ENCODE measurements at places on chromosomes 6 and 20. TPM values are rescaled to one million over a fixed set of nuclear protein-coding genes. Genes with fewer than 3 reads are reported as not detected.

- DNase-seq: no peak
Measured at GRCh38 chr20:36875702-36876472, at the start of gene TLDC2. TLDC2 (plus strand) TSS chr20:36876138; CDS start chr20:36876175, 37 bp downstream.

- DNase-seq: no peak
Measured at GRCh38 chr20:10076126-10077080, 41.6 kb downstream of the ANKEF1 start.

Gene PTGIS
- polyA plus RNA-seq: 36.9 TPM

DNA sequence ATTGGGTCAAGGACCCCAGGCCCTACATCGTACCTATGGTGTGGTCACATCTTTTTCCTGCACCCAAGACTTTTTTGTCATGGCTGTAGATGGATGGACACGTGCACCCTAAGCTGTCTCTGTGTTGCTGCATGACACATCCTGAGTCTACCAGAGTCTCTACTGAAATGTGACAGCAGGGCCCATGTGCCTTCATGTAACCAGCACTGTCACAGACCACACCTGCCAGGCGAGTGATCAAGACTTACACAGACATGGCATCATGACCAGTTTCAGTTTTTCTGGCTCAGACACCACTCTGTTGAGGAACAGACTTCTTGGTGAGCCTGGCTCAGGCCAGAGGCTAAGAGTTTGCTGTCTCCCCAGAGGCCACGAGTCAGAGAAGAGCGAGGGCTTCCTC lies 7.6 kb downstream of the PRND start:
- no peak for DNase-seq

- no peak for DNase-seq
Measured at GRCh38 chr6:24919056-24919892, 16.5 kb downstream of the RIPOR2 start.

DNA sequence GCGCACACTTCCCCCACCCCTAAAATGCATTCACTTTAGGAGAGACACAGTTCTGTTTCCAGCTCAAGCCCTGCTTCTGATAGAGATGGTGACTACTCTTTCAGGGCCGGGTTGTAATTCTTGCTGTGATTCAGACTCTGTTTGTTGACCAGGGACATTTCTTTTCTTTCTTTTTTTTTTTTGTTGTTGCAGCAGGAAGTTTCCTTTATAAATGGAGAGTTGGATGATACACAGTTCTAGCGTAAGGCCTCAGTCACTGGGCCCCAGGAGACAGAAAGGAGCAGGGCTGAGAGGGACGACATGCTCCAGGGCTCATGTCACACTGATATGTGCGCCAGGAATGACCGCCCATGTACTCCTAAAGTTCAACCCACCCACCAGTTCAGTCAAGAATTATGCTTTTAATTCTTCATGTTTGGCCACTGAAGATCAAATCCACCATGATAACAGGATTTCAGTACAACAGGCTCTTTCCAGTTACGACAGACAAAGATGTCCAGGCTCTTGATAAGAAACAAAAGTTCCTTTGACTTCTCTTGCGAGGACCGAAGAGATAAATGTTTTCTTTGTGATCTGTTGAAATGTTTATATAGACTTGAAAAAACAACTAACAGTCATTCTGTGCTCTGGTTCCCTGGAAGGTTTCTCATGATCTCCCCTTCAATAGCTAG lies 142.5 kb downstream of the CD164 start:
- no peak for DNase-seq

- DNase-seq: no peak
Measured at GRCh38 chr6:37019065-37019450, 13.6 kb downstream of the FGD2 start.

- no peak for DNase-seq
Measured at GRCh38 chr20:49937027-49937929, 1.1 kb downstream of the RNF114 start.

DNA sequence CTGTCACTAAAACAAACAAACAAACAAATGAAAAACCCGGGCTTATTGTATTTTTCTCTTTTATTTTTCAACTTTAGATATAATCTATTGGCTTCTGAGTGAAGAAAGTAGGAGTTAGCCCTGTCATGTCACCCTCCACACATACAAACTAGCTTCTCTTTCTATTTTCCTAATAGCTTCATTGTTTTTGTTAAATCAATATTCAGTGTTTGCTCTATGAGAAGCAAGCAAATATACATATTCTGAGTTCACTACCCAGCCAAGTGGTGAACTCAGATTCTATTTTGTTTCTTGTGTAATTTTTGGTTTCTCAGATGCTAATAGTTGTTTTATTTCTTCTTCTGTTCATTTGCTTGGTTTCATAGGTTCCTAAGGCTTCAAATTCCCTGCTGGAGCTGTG lies 66.4 kb downstream of the SNRNP48 start:
- DNase-seq: no peak

DNA sequence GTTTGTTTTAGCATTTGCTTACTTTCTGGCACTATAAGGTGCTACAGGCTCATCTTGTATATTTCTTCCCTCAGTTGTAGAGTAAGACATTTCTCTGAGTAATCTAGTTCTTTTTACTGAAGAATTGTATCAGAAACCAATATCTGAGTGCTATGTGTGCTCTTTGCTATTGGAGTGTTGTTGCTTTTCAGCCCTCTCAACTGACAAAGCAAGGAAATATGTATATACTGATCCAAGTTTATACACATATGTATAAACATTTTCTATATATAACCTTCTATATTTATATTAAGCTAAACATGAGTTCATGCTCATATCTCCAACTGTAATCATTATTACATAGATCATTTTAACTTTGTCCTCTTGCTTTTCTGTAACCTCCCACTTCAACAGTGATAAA lies 405.7 kb downstream of the RFPL4B start:
- no peak for DNase-seq

DNA sequence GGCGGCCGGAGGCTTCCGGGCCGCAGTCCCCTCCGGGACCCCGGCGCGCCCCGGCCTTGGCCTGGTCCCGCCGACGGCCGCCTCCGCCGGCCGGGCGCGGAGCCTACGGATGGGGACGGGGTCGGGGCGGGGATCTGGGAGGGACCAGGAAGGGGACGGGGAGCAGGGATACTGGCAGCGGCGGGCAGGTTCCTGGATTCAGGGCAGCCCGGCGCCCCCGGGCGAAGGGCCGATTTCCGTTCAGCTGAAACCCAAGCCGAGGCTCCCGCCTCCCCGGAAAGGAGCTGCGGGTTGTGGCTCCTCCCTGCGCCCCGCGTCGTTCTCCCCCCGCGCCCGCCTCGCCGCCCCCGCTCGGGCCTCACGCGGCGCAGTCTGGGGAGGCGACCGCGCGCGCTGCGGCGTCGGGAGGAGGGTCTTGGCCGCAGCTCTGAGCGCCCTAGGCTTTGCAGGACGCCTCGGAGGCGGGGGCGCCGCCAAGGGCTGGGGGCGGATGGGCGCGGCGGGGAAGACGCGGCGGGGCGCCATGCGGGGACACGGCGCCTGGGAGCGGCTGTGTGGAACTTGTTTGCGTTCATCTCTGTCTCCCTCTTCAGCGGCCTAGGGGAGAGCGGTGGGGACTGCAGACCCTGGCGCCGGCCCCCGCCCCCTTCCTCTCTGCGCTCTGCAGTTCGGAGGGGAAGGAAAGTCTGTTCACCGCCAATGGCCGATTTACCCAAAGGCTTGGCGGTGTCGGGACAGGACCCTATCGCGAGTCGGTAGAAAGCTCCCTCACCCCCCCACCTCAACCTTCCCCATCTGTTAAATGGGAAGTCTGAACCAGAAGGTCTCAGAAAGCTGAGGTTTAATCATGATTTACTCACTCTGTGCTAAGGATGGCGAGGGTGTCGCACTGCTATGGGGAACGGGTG lies 22.7 kb upstream of the TMEM181 start:
- no peak for DNase-seq

- DNase-seq: no peak
Measured at GRCh38 chr6:107862383-107862782, 38.3 kb upstream of the SCML4 start.

GRCh38 chr20:10954908-10955580 lies 281.2 kb upstream of the JAG1 start:
- no peak for DNase-seq

DNA sequence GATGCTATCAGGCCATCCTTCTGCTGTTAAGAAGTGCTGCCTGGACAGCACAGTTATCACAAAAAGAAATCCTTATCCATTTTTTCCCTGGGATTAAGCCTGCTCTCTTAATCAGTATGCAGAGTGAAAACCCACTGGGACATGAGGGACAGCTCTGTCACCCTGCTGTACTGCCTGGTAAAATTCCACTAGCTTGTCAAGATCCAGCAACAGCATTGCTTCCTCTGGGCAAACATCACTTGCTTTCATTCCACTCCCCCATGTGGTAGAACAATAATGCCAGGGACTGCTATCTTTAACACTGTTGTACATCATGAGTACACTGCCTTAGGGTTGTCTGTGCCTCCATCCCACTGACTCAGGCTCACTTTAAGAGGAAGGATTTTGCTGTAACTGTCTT lies 331.3 kb downstream of the KIF16B start:
- DNase-seq: no peak

- no peak for DNase-seq
Measured at GRCh38 chr6:152794696-152795095, 44.1 kb downstream of the VIP start.

- DNase-seq: peak; percentile 18
Measured at GRCh38 chr20:10427060-10427692, 6.8 kb downstream of the MKKS start.

Gene TRIM10
- polyA plus RNA-seq: 0.45 TPM

GRCh38 chr6:84554074-84554473 lies 210.3 kb downstream of the TBX18 start:
- no peak for DNase-seq

Gene CLDN20
- polyA plus RNA-seq: 0.63 TPM

DNA sequence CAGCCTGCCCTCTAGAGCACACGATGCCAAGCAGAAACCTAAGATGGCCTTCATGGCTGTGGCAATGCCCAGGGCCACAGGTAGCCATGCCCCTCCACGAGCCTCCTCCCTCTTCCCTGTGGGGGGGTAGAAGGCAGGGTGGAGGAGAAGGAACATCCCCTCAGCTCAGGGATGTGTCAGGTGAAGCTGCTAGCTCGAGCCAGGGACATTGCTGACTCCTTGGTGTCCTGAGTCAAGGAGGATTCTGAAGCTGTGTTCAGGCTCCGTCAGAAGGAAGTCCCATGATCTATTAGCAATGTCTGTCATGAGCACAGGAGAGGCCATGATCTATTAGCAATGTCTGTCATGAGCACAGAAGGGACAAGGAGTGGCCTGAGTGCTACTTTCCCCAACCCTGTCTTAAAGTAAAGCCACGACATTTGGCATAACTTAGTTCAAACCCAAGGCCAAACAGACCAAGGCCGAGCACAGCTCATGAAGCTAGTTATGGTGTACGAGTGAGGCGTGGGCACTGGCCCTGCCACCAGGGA lies 87.8 kb downstream of the BMP7 start:
- no peak for DNase-seq

Gene ME1
- polyA plus RNA-seq: 2.3 TPM

GRCh38 chr6:154156135-154156896 lies 117.3 kb downstream of the OPRM1 start:
- DNase-seq: peak; percentile 42

DNA sequence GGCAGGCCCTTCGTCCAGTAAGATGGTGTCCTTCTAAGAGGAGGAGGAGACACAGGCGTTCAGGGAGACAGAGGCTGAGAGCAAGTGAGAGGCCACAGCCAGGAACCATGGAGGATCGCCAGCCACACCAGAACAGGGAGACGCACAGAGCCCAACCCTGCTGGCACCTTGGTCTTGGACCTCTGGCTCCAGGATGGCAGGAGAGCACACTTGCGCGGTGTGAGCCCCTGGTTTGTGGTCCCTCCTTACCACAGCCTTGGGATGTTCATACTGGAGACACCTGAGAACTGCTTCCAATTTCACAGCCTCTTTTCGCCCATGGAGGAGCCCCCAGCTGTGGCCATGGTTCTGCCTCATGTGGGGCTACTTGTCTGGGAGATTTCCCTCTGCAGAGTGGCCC lies 222.4 kb downstream of the DLL1 start:
- no peak for DNase-seq

Gene LY6G5C
- polyA plus RNA-seq: 2.5 TPM

DNA sequence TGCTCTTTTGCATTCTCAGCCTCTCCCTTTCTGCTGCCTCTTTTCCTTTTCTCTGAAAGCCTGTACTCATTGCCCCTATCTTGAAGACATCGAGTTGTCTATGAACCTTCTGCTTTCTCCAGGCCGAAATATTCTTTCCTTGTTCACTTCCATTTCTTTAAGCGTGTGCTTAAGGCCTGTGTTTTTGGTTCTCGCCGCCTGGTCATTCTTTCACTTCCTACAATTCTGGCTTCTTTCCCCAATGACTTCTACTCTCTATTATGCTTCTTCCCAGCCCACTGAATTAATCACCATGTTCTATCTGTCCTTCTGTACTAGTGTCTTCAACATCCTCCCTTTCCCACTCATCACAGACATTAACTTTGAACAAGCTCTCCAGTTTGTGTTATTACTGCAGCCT lies 69.6 kb downstream of the C6orf52 start:
- no peak for DNase-seq

DNA sequence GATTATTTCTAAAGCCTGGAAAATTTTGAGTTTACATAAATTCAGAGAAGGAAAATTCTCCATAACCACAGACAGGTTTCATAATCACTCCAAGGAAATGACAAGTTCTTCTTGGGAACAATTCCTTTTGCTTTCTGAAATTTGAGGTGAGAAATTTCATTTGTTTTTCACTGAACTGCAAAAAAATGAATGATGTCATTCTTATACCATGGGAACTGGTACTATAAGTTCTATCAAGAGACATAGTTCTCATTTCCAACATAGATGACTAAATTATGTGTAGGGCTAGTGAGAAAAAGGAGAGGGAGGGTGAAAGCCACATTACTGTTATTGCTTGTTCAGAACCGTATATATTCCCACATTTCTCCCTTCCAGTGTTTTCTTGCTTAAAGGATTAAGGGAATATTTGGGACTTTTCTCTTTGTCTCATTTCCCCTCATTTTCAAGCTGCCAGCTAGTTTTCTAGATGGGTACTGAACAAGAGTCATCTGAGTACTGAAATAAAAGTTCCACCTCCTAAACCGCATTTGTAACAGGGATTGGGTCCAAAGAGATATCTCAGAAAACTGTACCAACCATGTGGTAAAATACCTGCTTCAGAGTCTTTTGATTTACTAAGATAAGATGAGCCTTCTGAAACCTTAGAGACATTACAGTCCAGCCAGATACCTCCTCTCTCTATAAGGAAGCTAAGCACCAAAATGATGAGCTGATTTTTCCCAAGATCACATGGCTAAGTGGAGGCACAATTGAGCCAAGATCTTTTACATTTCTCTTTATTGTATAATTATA lies 144.3 kb upstream of the PRDM1 start:
- DNase-seq: no peak

DNA sequence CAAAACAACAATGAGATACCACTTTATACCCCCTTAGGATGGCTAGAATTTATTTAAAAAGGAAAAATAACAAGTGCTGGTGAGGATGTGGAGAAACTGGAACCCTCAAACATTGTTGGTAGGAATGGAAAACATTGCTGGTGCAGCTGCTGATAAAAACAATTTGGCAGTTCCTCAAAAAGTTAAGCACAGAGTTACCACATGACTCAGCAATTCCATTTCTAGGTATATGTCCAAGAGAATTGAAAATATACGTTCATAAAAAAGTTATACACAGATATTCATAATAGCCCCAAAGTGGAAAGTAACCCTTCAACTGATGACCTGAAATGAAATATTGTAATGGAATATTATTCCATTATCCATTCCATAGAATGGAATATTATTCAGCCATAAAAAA lies 55.0 kb downstream of the CD83 start:
- DNase-seq: no peak
